ENCODE measurements at places on chromosomes 6 and 20. TPM values are rescaled to one million over a fixed set of nuclear protein-coding genes. Genes with fewer than 3 reads are reported as not detected.

FOXA2 gene
- total RNA-seq = not detected

GABRR1 gene
- total RNA-seq = not detected

LY86 gene
- total RNA-seq = not detected

CLIC5 gene
- not detected for total RNA-seq

CALHM5 gene
- total RNA-seq = 6.1 TPM

SLC24A3 gene
- 6.5 TPM for total RNA-seq

TP53TG5 gene
- total RNA-seq = not detected

RCAN2 gene
- not detected for total RNA-seq

HELZ2 gene
- 32.7 TPM for total RNA-seq

PRSS16 gene
- total RNA-seq = 0.18 TPM

HLA-DQB1 gene
- total RNA-seq = not detected

TGM3 gene
- total RNA-seq = not detected

LY6G6C gene
- not detected for total RNA-seq

ADISSP gene
- total RNA-seq = 27.8 TPM

TMEM14C gene
- 70.9 TPM for total RNA-seq

DEF6 gene
- total RNA-seq = 1.2 TPM

ARMH2 gene
- not detected for total RNA-seq

TMX4 gene
- total RNA-seq = 39.8 TPM

SMLR1 gene
- not detected for total RNA-seq

Measured in smooth muscle cell of the umbilical artery (primary cell).